Activated CD4-positive, alpha-beta T cell treated with anti-CD3 and anti-CD28 coated beads for 36 hours (primary cell): ENCODE measurements at places on chromosomes 13 and 19.

- no peak for DNase-seq
Measured at GRCh38 chr19:55675661-55676354, 782 bp downstream of the EPN1 start.

GRCh38 chr19:16070366-16070990 is 5.8 kb upstream of the TPM4 start:
- DNase-seq: peak; percentile 92

- peak; percentile 50 for DNase-seq
Measured at GRCh38 chr13:97018029-97018819, 23.9 kb upstream of the OXGR1 start.

GRCh38 chr13:43785650-43786471 is 911 bp downstream of the ENOX1 start:
- peak; percentile 63 for DNase-seq

GRCh38 chr13:80340651-80341100 is 250 bp downstream of the SPRY2 start:
- peak; percentile 20 for DNase-seq

DNA sequence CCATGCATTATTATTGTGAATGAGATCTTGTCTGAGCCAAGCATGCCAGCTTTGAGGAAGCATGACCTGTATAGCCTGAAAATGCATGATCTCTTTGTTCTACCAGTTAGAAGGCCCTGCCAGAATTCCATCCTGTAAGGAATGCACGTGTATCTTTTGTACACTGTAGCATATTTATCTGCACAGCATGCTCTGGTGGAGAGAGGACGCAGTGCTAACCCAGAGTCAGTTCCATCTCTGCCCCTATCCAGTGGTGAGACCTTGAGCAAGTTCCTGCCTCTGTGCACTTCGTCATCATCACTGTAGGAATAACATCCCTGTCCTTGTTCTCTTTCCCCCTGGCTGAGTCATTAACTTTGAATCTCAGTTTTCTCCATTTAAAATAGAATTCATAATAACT is 233.8 kb downstream of the SLC7A1 start:
- DNase-seq: no peak

- peak; percentile 70 for DNase-seq
Measured at GRCh38 chr19:45901432-45901911, 941 bp downstream of the MYPOP start.

- DNase-seq: no peak
Measured at GRCh38 chr13:113776231-113777125, 17.5 kb downstream of the TMEM255B start.

DNA sequence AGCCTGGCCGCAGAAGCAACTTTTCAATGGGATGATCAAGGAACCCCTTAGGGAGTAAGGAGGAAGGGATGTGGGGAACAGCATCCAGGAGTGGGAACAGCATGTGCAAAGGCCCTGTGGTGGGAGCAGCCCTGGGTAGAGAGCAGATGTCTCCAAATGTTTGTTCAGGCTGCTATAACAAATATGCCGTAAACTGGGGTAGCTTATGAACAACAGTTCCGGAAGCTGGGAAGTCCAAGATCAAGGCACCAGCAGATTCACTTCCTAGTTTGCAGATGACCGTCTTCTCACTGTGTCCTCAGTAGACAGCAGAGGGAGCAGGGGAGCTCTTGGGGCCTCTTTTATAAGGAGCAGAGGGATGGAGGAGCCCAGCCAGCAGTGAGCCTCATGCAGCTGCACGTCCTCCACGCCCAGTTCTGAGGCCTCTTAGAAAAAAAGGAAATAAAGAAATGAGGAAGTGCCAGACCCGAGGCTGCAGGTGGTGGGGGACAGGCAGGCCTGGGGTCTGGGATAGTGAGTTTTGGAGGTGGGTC is 4.2 kb upstream of the LRRC25 start:
- no peak for DNase-seq

DNA sequence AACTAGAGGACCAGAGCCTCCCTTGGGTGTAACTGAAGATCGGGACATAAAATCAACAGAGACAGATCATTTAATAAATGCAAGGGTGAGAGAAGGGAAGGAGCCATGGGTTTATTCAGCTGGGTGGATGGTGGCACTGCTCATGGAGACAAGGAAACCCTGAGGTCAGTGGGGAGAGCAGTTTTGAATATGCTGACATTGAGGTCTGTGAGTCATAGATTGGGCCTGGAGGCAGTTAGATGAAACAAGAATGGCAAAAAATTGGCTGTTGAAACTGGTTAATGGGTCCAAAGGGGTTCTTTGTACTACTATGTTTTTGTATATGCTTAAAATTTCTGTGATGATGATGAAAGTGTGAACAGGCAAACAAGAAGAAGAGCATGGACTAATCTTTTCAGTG is 5.1 kb upstream of the GTF3A start:
- DNase-seq: no peak

GRCh38 chr13:40494513-40494912 is 171.9 kb downstream of the FOXO1 start:
- no peak for DNase-seq

GRCh38 chr13:48583859-48584311 is 51.0 kb upstream of the RCBTB2 start:
- no peak for DNase-seq

DNA sequence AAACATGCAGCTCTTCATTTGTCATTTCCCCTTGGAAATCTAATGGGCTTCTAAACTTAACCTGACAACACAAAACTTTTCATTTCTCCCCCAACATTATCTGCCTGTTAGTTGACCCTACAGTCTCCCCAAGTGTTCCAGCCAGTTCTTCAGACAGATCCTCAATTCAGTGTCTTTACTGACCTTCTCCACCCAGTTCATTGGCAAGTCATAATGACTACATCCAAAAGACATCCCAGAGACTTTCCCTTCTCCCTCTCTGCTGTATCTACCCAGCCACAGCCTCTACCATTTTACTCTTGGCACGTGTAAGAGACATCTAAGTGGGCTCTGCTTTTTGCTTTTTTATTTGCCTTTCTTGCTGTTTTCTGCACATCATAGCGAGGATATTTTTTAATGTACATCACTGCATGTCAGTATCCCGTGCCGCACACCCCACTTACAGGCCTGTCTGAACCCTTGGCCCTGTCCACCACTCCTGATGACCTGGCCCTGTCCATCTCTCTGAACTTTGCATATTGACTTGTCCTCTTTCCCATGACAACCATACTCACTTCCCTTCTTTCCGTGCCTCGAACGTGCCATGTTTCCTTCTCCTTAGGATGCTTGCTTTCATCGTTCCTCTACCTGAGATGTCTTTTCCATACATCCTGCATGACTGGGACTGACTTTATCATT is 391.9 kb downstream of the IRS2 start:
- DNase-seq: no peak

DNA sequence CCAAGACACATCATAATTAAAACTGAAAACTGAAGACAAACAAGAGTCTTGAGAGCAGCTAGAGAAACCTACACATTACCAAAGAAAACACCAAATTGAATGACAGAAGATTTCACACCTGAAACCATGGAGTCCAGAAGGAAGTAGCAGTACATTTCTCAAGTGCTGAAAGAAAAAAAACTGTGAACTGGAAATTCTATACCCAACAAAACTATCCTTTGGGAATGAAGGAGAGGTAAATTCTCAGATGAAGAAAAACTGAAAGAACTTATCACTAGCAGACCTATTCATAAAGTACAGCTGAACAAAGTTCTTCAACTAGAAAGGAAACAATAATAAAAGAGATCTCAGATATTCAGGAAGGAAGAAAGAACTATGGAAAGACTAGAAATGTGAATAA is 198.7 kb upstream of the ZNF507 start:
- no peak for DNase-seq

DNA sequence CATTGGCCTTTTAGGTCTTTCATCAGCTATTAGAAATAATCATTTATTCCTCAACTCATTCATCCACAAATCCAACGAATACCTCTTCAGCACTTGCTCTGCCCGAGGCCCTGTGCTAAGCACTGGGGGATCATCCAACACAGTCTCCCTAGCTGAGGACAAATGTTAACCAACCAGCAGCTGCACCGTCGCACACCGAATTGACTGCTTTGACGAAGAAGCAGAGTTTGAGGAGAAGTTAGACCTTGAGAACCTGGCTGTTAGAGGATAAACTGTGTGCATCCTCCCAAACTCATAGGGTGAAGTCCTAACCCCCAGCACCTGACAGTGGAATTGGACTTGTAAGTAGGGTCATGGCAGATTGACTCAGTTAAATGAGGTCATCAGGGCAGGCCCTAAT is 170.9 kb downstream of the USP12 start:
- no peak for DNase-seq
